ENCODE measurements at places on chromosomes 1 and 21. TPM values are rescaled to one million over a fixed set of nuclear protein-coding genes. Genes with fewer than 3 reads are reported as not detected.

DNA sequence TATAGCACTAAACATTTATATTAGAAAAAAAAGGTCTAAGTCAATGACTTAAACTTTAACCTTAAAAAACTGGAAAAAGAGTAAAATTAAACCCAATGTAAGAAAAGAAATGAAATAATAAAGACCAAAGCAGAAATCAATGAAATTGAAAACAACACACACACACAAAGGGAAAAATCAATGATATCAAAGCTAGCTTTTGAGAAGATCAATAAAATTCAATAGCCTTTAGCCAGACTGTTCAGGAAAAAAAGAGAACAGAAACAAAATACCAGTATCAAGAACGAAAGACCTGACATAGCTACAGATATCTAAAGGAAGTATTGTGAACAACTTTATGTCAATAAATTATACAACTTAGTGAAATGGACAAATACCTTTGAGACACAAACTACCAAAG, 7.1 kb downstream of the DHCR24 start:
- H3K4me3 ChIP-seq = no peak overlapping the region
- no peak overlapping the region for H3K27ac ChIP-seq
- no peak for DNase-seq
- no peaks in the 10 kb centered on the region for H3K27me3 ChIP-seq
- H3K36me3 ChIP-seq = peaks cover 67% of the 10 kb centered on the region
- H3K4me1 ChIP-seq = peaks cover 24% of the 10 kb centered on the region

DNA sequence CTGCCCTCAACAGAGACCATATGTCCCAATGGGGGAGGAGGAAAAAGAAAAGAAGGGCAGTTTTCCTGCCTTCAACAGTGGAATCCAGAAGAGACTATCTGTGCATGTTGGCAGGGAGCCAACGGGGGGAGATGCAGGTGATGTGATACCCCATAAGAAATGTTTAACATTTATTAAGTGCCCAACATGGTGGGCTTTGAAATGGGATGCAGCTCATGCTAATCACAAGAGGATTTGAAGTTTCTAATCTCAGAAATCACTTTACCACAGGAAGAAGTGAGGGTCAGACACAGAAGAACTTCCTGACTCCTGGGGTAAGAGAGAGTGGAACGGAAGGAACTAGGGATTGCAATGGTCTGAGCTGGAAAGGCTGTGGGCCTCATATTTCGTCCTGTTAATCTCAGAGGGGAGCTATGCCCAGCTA, 16.2 kb downstream of the CSRP1 start:
- H3K4me1 ChIP-seq = no peaks in the 10 kb centered on the region
- no peak overlapping the region for H3K27ac ChIP-seq

- H3K4me3 ChIP-seq = no peak overlapping the region
- H3K27ac ChIP-seq = no peak overlapping the region
- no peaks in the 10 kb centered on the region for H3K4me1 ChIP-seq
- H3K27me3 ChIP-seq = peaks cover 8% of the 10 kb centered on the region
Measured at GRCh38 chr1:165218731-165219130, 137.8 kb downstream of the LMX1A start.

DNA sequence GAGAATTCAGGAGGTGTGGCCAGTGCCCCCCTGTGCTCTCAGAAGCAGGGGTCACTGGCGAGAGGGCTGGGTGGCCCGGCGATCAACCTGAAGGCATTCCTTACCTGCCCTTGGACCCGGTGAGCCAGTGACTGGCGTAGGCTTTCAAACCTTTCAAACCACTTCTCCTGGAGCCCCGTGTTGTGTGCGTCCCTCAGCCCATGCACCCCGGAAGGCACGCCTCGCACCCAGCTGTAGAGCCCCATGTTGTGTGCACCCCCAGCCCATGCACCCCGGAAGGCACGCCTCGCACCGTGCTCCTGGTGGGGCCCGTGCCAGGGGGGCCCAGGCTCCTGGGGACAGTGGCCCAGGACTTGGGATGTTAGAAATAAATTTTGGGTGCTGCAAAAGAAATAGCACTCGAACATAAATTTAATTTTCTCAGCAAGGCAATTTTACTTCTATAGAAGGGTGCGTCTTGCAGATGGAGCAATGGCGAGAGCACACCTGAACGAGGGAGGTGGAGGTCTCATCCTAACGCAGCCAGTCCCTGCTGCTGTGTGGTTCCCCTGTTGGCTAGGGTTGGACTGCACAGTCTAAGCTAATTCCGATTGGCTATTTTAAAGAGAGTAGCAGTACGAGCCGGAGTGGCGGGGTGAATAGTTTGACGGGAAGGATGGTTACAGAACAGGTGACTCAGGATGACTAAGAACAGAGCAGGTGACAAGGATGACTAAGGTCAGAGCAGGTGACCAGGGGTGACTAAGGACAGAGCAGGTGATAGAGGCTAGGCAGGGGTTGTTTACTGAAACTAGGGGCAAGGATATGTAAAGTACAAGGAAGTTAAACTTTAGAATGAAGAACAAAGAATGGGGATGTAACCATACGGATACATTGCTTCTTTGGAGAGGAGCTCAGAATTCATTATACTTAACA, 47.4 kb downstream of the PRKCZ start:
- H3K4me3 ChIP-seq = no peak overlapping the region
- DNase-seq = no peak
- no peak overlapping the region for H3K27ac ChIP-seq
- no peaks in the 10 kb centered on the region for H3K4me1 ChIP-seq
- no peaks in the 10 kb centered on the region for H3K27me3 ChIP-seq
- peaks cover 9% of the 10 kb centered on the region for H3K36me3 ChIP-seq

GRCh38 chr1:198234520-198235251, 77.9 kb downstream of the NEK7 start:
- no peak for DNase-seq
- H3K36me3 ChIP-seq = peaks cover 3% of the 10 kb centered on the region
- H3K4me1 ChIP-seq = peaks cover 25% of the 10 kb centered on the region

DNA sequence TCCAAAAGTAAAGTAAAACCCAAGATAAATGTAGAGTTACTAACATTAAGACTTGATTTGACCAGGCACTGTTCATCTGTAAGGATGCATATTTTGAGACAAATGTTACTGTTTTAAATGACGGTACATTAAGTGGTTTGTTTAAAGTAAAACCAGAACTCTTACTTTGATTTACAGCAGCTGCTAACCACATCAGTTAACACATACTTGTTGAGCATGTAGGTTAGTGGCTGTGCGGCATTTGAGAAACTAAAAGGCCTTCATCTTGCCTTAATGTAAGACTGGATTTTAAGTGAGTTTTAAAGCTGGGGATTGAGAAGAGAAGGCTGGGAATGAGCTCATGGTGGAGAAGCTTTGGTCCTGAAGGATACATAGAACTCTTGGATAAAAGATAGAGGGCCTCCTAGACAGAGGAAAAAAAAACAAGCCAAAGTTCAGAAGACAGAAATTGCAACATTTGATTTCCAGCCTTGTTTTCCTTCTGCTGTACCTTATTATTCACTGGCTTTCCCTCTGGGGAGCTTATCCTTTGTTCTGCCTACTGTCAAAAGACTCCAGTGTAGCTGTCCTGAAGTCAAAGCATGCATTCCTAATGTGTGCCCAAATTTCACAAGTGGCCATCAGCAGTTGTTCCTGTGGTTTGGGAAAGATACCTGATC, 66.6 kb downstream of the MTR start:
- peaks cover 11% of the 10 kb centered on the region for H3K4me1 ChIP-seq
- H3K27ac ChIP-seq = no peak overlapping the region
- peaks cover 65% of the 10 kb centered on the region for H3K36me3 ChIP-seq
- DNase-seq = no peak
- H3K4me3 ChIP-seq = no peak overlapping the region

- H3K36me3 ChIP-seq = no peaks in the 10 kb centered on the region
- H3K4me1 ChIP-seq = no peaks in the 10 kb centered on the region
- H3K27ac ChIP-seq = no peak overlapping the region
- no peak for DNase-seq
- H3K4me3 ChIP-seq = no peak overlapping the region
Measured at GRCh38 chr1:11855430-11855829, 3.3 kb downstream of the NPPB start.

- no peaks in the 10 kb centered on the region for H3K4me1 ChIP-seq
- no peak overlapping the region for H3K4me3 ChIP-seq
- H3K27me3 ChIP-seq = no peaks in the 10 kb centered on the region
- H3K36me3 ChIP-seq = no peaks in the 10 kb centered on the region
Measured at GRCh38 chr1:177959811-177960515, 9.9 kb downstream of the SEC16B start.

DNA sequence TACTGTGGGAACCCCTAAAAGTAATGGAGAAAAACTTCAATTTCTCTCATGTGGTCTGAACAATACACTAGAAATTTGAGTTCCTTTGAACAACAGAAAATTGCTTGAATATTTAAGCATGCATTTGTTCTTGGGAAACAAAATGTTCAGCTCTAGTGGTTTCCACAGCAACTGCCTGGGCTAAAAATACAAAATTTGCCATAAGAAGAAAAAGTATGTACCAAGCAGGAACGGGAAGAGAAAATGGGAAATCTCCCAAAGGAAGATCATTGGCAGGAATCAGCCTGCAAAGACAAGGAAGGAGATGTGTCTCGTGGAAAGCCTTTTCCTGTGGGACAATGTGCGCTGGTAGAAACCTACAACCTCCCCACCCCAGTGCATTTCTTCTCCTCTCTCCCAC, 119.0 kb upstream of the DPT start:
- H3K27me3 ChIP-seq = peaks cover 15% of the 10 kb centered on the region
- H3K27ac ChIP-seq = no peak overlapping the region
- DNase-seq = no peak
- no peak overlapping the region for H3K4me3 ChIP-seq

GRCh38 chr1:7292036-7292681, 478.9 kb upstream of the VAMP3 start:
- no peaks in the 10 kb centered on the region for H3K4me1 ChIP-seq
- H3K4me3 ChIP-seq = no peak overlapping the region
- peaks cover 4% of the 10 kb centered on the region for H3K27me3 ChIP-seq
- H3K27ac ChIP-seq = no peak overlapping the region
- DNase-seq = no peak

DNA sequence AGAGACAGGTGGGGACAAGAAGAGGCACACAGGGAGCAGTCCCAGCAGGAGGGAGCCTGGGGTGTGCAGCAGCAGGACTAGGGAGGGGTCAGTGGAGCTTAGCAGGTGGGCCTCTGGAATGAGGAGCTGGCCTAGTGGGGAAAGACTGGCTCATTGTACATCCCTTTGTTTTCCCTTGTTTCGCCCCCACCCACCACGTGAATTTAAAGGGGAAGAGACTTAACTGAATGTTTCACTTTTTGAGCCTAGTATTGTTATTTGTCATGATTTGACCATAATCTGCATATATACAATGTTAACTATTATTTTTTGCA, 181.7 kb downstream of the DHRS3 start:
- peak; percentile 29 for DNase-seq
- peak overlapping the region; percentile 1 for H3K4me3 ChIP-seq
- peaks cover 19% of the 10 kb centered on the region for H3K36me3 ChIP-seq
- peak overlapping the region; percentile 80 for H3K27ac ChIP-seq
- peaks cover 75% of the 10 kb centered on the region for H3K4me1 ChIP-seq

- no peak overlapping the region for H3K4me3 ChIP-seq
- H3K27ac ChIP-seq = no peak overlapping the region
- H3K36me3 ChIP-seq = no peaks in the 10 kb centered on the region
- H3K27me3 ChIP-seq = no peaks in the 10 kb centered on the region
Measured at GRCh38 chr1:22166439-22166838, 23.5 kb upstream of the WNT4 start.

DNA sequence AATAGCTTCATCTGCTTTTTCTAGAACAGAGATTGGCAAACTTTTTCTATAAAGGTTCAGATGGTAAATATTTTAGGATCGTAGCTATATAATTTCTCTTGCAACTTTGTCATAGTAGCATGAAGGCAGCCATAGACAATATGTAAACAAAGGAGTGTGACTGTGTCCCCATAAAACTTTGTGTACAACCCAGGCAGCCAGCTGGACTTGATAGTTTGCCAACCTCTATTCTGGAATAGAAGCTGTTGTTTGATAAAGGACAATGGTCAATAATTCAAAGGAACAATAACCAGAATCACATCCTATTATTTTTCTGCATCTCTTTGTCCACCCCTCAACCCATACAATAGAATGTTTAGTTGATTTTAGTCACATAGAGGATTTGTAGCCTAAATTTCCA, 286.7 kb downstream of the LMX1A start:
- no peak overlapping the region for H3K4me3 ChIP-seq
- H3K27me3 ChIP-seq = no peaks in the 10 kb centered on the region

DNA sequence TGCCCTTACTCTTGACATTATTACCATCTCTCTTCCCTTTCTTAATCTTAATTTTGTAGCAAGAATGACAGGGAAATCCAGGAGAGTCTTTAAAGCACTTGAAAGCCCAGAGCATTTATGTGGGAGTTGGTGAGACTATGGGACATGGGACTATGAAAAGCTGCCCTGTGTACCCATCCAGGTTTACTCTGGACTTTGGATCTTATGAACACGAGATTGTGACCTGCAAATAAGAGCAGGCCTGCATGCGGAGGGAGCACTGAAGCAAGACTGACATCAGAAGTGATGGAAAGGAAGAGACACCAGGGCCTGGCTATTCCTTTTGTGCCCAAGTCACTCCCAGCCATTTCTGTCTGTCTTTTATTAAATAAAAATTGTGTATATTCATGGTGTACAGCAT, 209.6 kb downstream of the NUF2 start:
- no peak overlapping the region for H3K27ac ChIP-seq
- no peaks in the 10 kb centered on the region for H3K36me3 ChIP-seq
- peaks cover 1% of the 10 kb centered on the region for H3K27me3 ChIP-seq
- no peak for DNase-seq

- peaks cover 54% of the 10 kb centered on the region for H3K4me1 ChIP-seq
- peak overlapping the region; percentile 15 for H3K27ac ChIP-seq
- peaks cover 29% of the 10 kb centered on the region for H3K36me3 ChIP-seq
- no peaks in the 10 kb centered on the region for H3K27me3 ChIP-seq
Measured at GRCh38 chr21:32732544-32732943, 4.7 kb upstream of the SYNJ1 start.

DNA sequence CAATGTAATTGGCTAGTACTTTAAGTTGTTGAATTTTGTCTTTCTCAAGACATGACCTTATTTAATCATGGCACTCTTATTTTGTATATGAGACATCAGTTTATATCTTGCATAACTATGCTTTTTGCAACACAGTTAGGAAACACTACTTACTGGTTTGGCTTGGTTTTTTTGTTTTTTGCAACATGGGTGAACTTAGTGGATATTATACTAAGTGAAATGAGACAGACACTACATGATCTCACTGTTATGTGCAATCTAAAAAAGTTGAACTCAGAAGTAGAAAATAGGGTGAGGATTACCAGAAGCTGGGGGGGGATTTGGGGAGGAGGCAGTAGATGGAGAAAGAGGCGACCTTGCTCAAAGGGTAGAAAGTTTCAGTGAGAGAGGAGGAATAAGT, 132.1 kb downstream of the PLA2G4A start:
- H3K4me3 ChIP-seq = no peak overlapping the region
- H3K4me1 ChIP-seq = no peaks in the 10 kb centered on the region
- H3K27me3 ChIP-seq = no peaks in the 10 kb centered on the region
- H3K27ac ChIP-seq = no peak overlapping the region
- no peaks in the 10 kb centered on the region for H3K36me3 ChIP-seq

GRCh38 chr1:236168716-236169429, 26.5 kb downstream of the GPR137B start:
- H3K27me3 ChIP-seq = no peaks in the 10 kb centered on the region
- peaks cover 5% of the 10 kb centered on the region for H3K36me3 ChIP-seq
- DNase-seq = peak; percentile 69
- peaks cover 8% of the 10 kb centered on the region for H3K4me1 ChIP-seq
- no peak overlapping the region for H3K4me3 ChIP-seq

GRCh38 chr1:72281144-72281543, 1.2 kb downstream of the NEGR1 start:
- no peaks in the 10 kb centered on the region for H3K36me3 ChIP-seq
- peaks cover 13% of the 10 kb centered on the region for H3K4me1 ChIP-seq
- DNase-seq = no peak

Gene KISS1
- not detected for total RNA-seq

Gene OR2AK2
- total RNA-seq = not detected
